ENCODE measurements at places on chromosomes 7 and 10.
A peak's percentile ranks its signal among the peaks of the same experiment; 100 is the strongest.

DNA sequence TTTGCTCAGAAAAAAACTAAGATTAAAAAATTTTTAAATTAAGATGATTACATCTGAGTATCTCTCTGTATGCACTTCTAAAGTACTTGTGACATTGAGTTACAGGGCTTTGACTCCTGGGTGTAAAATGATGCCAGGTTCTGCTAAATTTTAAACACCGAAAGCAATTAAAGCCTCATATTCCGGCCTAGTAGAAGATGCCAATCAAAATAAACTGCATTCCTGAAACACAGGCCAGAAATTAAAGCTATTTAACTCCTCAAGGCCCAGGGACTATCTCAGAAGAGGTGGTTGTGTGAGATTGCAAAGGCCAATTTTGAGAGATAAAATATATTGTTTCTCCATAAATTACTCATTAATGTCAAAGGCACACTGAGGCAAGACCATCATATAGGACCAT is 388.3 kb downstream of the KIF20B start:
- no peak for DNase-seq

GRCh38 chr10:22301193-22301592 is 15.0 kb upstream of the COMMD3 start:
- DNase-seq, result no peak

- peak; percentile 48 for DNase-seq
Observed at GRCh38 chr7:103632972-103633371, 187.0 kb upstream of the SLC26A5 start.

DNA sequence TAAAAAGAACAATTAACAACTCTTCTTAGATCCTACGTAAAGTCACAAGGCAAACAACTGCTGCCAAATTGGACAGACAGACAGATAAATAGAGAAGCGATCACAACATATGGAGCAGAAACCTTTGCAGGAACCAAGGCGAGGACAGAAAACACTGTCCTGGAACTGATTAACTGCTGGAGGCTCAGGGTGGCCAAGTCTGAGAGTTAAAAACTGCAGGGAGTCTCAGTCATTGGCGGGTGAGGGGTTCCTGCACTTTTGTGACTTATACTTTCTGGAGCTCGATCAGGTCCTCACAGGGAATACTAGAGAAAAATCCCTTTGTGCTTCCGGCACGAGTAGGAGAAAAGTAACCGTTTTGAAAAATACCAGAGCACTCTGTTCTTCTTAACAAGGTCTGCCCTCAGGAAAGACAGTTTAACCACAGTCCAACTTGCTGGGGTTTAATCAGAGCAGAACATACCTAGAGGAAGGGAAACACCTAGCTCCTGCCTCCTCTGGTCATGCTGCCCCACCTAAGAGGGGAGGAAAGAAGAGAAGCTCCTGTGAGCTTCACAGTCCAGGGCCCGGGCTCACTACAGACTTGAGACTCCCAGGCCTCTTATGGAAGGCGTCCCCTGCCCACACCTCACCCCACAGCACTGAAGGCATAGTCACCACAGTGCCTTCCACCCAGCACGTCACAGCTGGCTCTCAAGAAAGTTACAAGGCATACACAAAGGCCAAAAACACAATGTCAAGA is 74.9 kb downstream of the LARP4B start:
- DNase-seq, result peak; percentile 4

- peak; percentile 64 for DNase-seq
Observed at GRCh38 chr10:7525314-7526016, 114.6 kb upstream of the SFMBT2 start.

GRCh38 chr7:121563177-121563576 is 167.1 kb upstream of the FAM3C start:
- peak; percentile 12 for DNase-seq

DNA sequence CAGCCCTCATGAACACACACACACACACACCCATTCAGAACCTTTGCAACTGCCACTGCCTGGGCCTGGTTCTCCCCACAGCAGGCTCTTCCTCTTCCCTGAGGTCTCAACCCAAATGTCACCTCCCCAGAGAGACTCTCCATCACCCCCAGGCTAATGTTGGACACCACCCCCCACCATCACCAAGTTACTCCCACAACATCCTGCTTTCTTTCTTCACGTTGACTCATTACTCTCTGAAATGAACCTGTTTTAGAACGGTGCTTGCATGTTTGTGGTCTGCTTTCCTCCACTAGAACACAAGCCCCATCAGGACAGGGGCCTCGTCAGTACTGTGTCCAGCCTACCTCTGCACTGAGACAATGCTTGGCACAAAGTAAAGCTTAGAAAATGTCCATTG is 16.0 kb downstream of the AFAP1L2 start:
- no peak for DNase-seq
